ENCODE measurements at places on chromosomes 16 and 17. TPM values are rescaled to one million over a fixed set of nuclear protein-coding genes. Genes with fewer than 3 reads are reported as not detected.
A peak's percentile ranks its signal among the peaks of the same experiment; 100 is the strongest.

The TRPV3 gene
- 0.31 TPM for total RNA-seq

The FBRS gene
- total RNA-seq: 124 TPM

GRCh38 chr17:40820228-40820838, 2.1 kb downstream of the KRT10 start:
- no peak for DNase-seq

GRCh38 chr16:27204312-27204915, 1.1 kb downstream of the KDM8 start:
- peak; percentile 65 for DNase-seq

The MEIOC gene
- total RNA-seq: 0.42 TPM

The PDILT gene
- not detected for total RNA-seq

DNA sequence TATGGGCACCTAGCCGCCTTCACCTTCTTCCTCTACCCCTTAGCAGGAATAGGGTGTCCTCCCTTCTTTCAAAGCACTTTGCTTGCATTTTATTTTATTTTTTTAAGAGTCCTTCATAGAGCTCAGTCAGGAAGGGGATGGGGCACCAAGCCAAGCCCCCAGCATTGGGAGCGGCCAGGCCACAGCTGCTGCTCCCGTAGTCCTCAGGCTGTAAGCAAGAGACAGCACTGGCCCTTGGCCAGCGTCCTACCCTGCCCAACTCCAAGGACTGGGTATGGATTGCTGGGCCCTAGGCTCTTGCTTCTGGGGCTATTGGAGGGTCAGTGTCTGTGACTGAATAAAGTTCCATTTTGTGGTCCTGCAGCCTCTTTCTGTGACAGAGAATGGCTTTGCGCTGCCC, 4.6 kb downstream of the TMUB2 start:
- DNase-seq: no peak

DNA sequence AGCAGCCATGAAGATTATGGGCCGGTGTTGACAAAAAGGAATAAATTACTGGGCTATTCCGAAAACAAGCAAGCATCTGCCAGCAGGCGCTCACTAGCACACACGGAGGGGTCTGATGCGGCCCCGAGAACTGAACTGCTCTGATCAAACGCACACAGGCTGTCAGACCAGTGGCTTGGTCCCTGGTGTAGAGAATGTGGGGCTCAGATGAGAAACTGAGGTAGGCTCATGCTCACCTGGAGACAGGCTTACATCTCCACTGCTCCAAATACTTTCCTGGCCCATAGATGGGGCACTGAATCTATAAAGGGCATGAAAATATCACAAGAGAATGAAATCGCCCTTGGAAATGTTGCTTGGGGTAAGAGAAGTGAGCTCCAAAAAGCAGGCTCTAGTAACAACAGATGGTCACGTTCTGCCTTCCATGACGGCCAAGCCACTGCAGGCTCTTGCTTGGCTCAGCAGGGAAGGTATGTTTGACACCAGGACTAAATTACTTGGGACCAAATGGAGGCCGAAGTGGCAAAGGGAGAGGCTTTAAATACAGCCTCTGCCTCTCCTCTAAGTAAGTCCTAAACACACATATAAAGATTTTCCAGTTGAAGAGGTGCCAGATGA, 5.4 kb downstream of the ABR start:
- DNase-seq: no peak

GRCh38 chr17:83199500-83200201, 120.2 kb downstream of the METRNL start:
- DNase-seq: peak; percentile 88

The TP53TG3B gene
- total RNA-seq: not detected

- DNase-seq: no peak
Observed at GRCh38 chr17:57145347-57145746, 60.3 kb downstream of the AKAP1 start.

DNA sequence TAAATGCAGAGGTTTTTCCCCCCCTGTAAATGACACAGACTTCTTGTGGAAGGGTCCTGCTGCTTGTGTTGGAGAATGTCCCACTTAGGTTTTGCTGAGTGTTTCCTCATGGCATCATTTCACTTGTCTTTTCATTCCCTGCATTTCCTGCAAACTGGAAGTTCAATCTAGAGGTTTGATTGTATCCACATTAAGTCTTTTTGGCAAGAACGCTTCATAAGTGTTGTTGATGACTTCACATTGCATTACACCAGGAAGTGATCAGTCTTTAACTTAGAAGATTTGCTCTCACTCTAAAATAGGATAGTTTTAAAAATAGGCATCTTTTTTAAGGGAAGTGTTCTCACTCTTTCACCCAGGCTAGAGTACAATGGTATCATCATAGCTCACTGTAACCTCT, 67.2 kb downstream of the RPTOR start:
- no peak for DNase-seq

The TPSAB1 gene
- total RNA-seq: not detected

DNA sequence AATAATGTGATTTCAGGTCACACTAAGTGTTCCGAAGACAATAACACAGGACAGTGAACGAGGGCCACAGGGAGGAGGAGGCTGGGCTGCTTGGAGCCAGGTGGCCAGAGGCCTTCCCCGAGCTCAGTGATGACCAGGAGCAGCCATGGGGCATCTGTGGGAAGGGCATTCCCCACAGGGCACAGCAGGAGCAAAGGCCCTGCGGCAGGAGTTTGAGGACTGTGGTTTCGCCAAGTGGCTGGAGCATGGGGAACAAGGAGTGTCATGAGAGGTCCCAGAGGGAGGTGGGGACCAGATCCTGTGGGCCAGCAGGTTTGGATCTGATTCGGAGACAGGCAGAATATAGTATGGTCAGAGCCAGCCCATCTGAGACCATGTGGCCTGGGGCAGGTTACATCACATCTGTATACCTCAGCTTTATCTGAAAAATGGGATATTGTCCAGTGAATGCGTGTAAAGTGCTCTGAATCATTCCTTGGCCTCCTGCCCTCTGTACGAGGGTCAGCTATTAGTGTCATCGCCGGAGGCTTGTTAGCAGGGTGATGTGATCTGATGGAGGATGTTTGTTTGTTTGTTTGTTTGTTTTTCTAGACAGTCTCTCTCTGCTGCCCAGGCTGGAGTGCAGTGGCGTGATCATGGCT, 176.8 kb downstream of the KATNIP start:
- DNase-seq: no peak

GRCh38 chr17:60158751-60159478, 9.1 kb downstream of the CA4 start:
- no peak for DNase-seq

- no peak for DNase-seq
Observed at GRCh38 chr16:4098501-4098900, 17.7 kb downstream of the ADCY9 start.

- no peak for DNase-seq
Observed at GRCh38 chr16:89295915-89296314, 78.4 kb downstream of the ZNF778 start.

DNA sequence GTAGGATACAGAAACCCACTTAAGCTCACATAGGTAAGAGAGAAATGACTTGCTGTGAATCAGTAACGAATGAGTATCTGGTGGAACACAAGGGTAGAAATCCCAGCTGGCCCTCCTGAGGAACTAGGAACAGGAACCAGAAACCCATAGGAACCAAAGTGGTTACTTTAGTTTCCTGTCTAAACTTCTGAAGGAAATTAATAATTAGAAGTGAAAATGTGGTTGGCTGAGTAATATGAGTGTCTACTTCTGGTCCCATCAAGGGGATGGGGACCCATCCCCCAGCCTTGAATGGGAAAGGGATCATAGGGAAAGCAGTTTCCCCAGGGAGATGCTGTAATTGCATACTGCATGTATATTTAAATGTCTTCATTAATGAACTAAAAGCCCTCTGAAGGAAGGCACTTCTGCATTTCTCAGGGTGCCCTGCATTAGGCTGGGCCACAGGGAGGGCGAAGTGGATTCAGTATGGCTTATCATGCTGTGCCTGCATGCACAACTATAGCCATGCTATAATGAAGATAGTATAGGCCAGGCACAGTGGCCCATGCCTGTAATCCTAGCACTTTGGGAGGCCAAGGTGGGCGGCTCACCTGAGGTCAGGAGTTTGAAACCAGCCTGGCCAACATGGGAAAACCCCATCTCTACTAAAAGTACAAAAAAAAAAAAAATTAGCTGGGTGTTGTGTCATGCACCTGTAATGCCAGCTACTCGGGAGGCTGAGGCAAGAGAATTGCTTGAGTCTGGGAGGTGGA, 45.6 kb downstream of the CYB5B start:
- DNase-seq: peak; percentile 63

The CSNK1D gene
- 146 TPM for total RNA-seq

The PFAS gene
- 208 TPM for total RNA-seq

The CLEC3A gene
- total RNA-seq: not detected

The PRSS53 gene
- total RNA-seq: 4.3 TPM

DNA sequence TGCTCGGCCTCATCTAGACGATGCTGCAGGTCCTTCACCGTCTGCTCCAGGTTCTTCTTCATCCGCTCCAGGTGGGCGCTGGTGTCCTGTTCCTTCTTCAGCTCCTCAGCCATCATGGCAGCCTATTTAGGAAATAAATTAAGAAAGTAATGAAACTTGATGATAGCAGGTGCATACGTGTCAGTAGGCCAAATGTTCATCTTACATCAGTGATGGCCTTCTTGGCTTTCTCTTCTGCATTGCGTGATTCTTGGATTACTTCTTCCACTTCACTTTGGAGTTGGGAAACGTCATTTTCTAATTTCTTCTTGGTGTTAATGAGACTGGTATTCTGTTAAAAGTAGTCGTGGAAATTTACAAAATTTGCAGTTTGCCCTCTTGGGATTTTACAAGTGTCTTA, 20.1 kb upstream of the MYH13 start:
- DNase-seq: no peak

The OTOA gene
- not detected for total RNA-seq

- no peak for DNase-seq
Observed at GRCh38 chr16:65071433-65072311, 50.2 kb downstream of the CDH11 start.

DNA sequence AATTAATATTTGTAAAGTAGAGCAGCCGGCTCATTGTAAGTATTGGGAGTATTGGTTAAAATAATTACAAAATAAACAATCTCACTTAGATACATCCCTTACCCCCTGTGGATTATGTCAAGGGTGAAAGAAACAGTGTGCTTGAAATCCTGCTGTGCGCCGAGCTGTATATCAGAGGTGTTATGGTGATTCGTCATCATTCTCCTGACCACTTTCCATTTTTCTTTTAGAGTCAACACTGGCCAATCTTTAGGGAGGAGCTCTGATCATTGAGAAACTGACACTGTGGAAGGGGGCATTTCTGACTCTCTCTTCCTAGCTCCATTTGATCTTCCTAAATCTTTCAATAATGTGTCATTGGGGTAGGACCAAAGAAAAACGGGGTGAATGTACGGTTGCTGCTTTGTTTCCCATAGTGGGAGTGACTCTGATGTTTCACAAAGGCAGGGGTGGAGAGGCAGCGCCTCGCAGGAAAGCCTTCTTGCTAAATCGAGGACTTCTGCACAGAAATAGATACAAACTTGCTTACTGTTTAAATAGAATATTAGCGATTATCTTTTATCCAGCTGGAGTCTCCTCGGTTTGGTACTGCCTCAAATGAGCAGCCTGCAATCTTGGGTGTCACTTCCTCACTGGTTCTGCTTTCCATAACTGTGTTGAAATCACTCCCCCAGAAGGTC, 123.4 kb downstream of the PRKCB start:
- DNase-seq: no peak

The KRTAP4-9 gene
- not detected for total RNA-seq

GRCh38 chr16:82713778-82714177, 87.0 kb downstream of the CDH13 start:
- no peak for DNase-seq

The DRC3 gene
- not detected for total RNA-seq

The KRT20 gene
- total RNA-seq: not detected
